Activated CD4-positive, CD25-positive, alpha-beta regulatory T cell treated with anti-CD3 and anti-CD28 coated beads, Interleukin-2, amount 50 U/mL, for 16 hours (primary cell): ENCODE measurements at places on chromosomes 6 and 20.

DNA sequence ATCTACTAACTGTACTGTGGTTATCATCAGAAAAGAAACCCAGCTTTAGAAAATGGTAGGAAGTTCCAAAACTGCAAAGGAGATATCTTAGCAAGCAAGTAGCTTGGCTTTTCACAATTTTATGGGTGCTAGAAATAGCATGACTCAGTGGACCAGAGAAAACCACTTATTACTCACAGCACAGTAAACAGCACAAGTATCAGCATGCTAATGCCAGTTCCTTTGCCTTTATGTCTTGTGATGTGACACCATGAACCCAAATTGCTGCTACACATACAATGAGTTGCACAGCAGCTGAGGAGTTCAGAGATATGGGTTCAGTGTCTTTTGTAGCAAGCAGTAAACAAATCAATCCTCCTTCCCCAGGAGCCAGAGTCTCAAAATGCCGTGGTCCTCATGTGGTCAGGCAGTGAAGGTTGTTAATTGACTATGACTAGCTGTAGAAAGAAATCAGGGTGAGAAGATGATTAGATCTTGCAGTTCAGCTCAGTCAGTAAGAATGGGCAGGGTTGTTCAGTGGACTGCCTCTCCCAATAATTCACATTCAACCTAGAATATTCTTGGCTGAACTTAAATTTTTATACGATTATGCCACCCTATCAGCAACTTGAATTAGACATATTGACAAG lies 73.3 kb downstream of the OPRM1 start:
- DNase-seq, result no peak

GRCh38 chr20:62624719-62625453 lies 17.4 kb upstream of the SLCO4A1 start:
- DNase-seq, result no peak

DNA sequence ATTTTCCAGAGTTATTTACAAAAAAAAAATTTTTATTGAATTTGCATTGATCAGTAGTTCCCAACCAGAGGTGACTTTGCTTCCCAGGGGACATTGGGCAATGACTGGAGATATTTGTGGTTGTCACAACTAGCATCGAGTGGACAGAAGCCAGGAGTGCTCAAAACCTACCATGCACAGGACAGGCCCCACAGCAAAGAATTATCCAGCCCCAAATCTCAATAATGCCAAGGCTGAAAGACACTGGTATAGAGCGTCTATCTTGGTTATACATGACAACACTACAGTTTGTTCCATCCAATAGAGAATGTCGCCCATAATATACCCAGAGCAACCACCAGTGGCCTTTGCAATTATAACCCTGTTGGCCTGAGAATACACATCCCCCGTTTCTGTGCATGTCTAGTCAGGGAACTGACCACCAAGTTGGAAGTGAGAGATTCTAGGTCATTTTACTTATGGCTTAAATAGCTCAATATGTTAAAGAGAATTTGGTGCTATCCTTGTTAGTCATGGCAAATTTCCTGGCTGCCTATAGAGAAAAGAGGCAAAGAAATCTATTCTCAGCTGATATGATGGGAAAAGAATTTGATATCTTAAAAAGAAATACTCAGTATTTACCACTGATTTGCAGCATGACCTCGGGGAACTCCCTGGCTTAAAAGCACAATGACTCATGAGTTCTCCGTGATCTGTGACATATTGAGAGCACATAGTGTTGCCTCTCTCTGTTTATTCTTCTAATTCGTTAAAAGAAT lies 76.0 kb upstream of the ADTRP start:
- no peak for DNase-seq

GRCh38 chr6:36326356-36326995 lies 10.2 kb downstream of the BNIP5 start:
- DNase-seq, result no peak

DNA sequence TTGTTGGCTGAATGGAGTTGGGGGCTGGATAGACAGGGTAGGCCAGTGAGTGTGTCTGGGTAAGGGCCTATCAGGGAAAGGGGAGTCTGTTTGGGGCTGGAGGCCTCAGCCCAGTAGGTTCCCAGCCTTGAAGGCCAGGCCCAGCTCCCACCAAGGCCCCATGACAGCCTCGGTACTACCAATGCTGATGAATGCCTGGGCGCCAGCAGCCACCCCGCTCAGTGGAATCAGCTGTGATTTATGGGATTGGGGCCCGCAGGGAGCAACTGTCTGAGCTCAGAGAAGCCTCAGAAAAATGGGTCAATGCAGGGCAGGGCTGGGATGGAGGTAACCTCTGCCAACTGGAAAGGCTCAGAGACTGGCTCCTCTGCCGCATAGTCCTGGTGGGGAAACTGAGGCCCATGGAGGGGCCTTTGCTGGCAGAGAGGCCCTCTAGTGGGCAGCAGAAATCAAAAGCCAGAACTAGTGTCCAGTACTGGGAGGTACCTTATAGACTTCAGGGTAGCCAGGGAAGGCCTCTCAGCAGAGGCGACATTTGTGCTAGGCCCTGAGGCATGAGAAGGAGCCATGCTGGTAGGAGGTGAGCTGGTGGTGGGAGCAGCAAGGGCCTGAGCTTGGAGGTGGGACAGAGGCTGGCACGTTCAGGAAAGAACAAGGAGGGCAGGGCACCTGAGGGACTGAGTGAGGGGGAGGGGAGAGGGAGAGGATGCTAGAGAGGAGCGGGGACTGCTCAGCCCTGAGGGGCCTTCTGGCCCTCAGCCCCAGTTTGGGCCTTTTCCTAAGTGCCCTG lies 36.4 kb downstream of the DLGAP4 start:
- DNase-seq, result no peak

GRCh38 chr20:48766961-48767960 lies 60.5 kb downstream of the PREX1 start:
- DNase-seq, result no peak

DNA sequence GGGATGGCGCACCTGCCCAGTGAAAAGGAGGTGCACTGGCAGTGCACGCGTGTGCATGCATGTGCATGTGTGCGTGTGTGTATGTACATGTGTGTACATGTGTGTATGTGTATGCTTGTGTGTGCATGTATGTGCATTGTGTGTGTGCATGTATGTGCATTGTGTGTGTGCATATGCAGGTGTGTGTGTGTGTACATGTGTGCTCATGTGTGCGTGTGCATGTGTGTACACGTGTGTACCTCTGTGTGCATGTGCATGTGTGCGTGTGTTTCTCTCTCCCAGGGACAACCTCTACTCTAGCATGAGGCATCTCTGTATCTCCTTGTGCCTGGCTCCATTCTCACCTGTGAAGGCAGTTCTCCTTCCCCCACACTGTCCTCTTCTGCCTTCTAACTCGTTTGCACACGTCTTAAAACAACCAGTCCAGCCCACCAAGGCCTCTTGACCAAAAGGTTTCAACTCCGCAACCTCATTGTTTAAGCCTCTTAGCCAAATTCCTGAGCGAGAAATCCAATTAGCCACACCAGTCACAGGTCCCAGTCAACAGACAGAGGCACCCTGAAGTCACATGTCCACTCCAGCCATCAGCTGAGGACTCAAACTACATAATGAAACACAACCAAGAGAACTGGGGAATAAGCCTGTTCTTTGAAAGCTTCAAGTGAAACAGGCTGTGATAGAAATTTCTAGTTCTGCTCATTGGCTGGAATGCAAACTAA lies 103.5 kb upstream of the PTPRT start:
- DNase-seq, result no peak

DNA sequence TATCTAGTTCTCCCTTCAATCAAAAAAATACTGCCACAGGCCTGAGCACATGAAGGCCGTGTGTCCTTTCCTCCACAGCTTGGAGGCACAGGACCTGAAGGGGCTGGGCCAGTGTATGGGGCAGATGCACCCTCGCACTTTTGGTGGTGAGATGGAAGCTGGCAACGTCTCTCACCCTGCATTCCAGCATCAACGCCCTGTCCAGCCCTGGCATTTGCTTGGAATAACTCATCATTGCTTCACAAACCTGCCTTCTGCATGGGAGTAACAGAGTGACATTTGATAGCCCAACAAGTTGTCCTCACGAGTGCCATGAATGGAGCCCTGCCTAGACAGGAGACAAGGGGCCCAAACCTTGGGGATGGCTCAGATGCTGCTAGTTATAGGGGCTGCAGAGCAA lies 257.9 kb downstream of the SMOC2 start:
- DNase-seq, result no peak

GRCh38 chr20:62062661-62063314 lies 2.9 kb downstream of the TAF4 start:
- no peak for DNase-seq

GRCh38 chr20:23112595-23112994 lies 26.5 kb upstream of the CD93 start:
- no peak for DNase-seq

DNA sequence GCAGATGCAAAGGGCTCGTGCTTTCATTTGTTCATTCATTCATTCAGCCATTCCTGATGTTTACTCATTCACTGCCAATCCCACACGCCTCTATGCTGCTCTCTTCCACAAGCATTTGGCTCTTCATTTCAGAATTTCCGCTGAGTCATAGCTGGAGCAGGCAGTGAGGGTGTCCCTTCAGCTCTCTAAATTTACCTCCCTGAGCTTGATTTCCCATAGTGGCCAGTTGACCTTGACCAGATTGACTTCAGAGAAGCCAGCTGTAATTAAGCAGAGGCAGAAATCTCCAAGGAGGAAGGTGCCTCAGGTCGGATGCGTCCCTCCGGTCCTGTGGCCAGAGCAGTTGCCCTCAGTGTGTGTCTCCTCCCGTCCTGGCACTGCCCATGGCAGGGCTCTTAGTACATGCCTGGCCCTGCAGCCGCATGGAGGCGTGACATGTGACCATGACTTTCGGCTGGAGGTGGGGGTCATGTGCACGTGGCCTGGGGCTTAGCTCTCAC lies 267.2 kb upstream of the ECI2 start:
- DNase-seq, result no peak

DNA sequence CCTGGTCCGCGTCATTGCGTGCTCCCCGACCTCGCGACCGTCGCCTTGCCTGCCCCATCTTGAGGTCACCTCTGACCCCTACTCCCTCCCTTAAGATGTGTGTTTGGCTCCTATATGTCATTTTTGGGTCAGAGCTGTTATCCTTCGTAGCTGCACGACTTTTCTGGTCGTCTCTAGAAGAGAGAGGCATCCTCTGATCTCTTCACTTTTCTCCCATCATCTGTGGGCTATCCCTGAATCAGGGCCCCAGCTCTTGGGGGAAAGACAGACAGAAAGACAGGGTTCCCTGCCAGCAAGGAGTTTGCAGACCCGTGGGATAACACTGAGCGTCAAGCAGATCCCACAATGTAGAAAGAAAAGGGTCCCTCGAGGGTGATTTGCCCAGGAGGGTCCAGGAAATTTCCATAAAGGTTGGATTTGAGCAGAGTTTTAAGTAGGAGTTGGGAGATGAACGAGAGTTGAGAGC lies 555 bp downstream of the FAM120B start:
- DNase-seq, result no peak

DNA sequence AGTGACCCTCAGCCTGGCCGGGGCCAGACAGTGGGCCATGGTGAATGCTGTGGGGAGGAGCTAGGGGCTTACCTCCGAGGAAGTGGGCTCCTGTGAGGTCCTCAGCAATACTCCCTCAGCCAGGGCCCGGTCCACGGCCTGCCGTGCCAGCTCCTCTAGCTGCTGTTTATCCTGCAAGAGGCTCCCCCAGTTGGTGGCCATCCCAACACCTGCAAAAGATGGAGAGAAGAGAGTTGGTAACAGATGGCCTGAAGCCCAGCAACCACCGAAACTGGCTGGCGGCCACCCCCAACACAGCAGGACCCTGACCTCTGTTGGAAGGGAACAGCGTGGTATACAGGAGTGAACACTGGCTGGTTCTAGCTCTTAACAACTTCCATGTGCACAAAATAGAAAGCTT lies 4.0 kb downstream of the GSS start:
- DNase-seq, result no peak

DNA sequence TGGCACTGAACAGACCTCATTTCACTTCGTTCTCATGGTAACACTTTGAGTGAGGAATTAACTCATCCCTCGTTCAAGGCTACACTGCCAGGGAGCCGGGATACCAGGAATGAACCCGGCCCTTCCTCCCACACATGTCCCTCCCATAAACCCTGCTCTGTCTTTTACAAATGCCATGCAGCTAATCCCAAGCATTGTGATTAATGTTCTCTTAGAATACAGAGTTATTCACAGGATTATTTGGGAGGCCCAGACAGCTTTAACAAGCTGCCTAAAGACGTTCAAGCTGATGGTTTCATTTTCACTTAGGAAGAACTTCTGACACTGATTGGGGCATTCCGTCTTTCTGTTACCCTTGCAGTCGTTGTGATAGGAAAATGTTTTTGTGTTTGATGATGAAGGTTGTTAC lies 42.5 kb upstream of the CD83 start:
- DNase-seq, result no peak

DNA sequence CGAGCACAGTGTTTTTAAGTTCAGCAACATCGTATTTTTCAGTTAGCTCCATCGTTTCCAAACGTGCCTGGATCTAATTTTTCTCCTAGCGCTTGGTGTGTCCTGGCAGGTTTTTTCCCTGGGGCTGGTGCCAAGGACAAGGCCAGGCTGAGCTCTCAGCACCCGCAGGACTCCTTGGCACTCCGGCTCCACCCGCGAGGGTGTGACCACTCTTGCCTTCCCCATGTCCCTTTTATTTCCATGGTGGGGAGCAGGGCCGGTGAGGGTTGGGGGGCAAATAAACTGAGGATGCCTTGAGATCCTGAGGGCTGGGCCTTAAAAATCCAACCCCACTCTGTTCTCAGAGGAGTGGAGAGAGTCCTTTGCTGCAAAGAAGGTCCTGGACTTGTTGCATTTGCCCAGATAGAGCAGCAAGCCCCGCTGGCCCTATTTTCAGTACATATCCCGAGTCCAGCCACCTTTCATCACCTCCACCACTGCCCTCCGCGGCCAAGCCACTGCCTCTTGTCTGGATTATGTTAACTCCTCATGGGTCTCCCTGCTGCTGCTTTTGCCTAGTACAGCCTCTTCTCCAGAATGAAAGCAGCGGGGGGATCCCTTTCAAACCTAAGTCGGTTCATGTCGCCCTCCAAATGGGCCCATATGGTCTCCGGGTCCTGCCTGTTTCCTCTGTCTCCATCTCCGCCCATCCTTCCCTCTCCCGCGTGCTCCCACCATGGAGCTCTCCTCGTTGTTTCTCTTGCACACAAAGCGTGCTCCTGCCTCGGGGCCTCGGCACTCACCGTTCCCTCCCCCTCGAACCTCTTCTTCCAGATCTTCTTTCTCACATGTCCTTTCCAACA lies 4.5 kb upstream of the RAB44 start:
- DNase-seq, result no peak

DNA sequence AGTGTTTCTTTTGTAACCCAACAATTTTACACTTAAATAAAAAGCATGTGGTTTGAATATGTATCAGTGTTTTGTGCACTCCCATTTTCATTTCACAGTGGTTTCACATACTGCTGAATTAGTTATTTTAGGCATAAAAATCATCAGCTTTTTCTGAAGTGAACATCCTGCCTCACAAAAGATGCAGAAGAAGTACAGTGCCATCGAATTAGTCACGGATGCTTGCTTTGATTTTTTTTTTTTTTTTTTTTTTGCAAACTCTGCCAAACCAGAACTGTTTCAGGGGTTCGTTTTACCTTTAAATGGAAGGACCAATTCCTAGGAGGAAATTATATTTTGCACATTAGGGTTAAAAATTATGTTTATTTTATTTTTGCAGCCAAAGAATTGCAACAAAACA lies 158.6 kb downstream of the RPS12 start:
- no peak for DNase-seq
